ENCODE measurements at places on chromosomes 4 and X. TPM values are rescaled to one million over a fixed set of nuclear protein-coding genes. Genes with fewer than 3 reads are reported as not detected.

The STAG2 gene
- total RNA-seq = 94.9 TPM

DNA sequence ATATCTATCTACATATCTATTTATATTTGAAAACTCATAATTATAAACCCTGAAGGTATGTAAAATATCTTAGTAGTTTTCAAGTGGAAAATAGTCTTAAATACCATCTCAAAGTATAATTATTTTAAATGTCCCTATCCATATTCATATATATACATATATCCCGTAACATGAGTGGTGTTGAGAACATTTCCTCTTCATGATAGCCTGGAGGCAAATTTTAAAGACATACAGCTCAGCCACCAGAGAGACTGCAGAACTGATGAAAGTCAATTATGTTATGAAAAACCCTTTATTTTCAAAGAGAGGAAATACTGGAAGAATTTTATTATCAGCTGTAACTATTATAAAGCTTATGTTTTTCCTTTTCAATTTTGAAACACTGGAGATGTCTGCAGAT lies 1806.7 kb upstream of the PCDH7 start:
- no peak for DNase-seq
- no peaks in the 10 kb centered on the region for H3K4me1 ChIP-seq
- H3K4me3 ChIP-seq = no peak overlapping the region
- H3K27ac ChIP-seq = no peak overlapping the region
- peaks cover 1% of the 10 kb centered on the region for H3K27me3 ChIP-seq

DNA sequence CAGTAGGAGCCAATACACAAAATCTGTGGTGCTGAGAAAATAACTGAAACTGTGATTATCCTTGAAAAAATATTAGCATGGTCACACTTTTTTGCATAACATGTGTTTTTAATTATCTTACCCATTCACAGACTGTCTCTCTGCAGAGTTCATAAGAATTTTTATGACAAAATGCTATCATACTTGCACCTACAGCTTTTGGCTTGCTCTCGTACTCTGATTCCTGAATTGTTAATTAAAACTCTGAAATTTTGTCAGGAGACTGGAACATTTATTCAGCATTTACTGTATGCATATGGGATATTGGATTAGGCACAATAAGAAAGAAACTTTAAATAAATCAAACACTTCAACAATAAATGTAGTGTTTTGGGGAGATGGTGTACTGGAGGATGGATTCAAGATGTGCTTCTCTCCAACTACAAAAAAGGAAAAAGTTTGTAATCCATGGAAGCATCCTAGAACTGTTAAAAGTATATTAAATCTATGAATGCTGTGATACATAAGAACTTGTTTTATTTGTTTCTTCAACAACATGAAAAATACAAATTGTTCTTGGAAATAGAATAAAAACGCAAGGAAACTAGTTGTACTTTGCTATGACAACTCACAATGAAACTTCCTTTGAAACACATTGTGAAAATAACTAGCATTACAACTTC lies 260.5 kb downstream of the SPATA18 start:
- H3K4me1 ChIP-seq = no peaks in the 10 kb centered on the region
- no peak overlapping the region for H3K4me3 ChIP-seq
- DNase-seq = no peak
- H3K27me3 ChIP-seq = no peaks in the 10 kb centered on the region

The CT45A3 gene
- total RNA-seq = not detected

GRCh38 chr4:76208005-76208765 lies 5.4 kb downstream of the SCARB2 start:
- H3K27ac ChIP-seq = no peak overlapping the region
- no peaks in the 10 kb centered on the region for H3K27me3 ChIP-seq
- H3K36me3 ChIP-seq = no peaks in the 10 kb centered on the region
- H3K4me3 ChIP-seq = no peak overlapping the region
- no peak for DNase-seq

The QDPR gene
- 33.6 TPM for total RNA-seq

DNA sequence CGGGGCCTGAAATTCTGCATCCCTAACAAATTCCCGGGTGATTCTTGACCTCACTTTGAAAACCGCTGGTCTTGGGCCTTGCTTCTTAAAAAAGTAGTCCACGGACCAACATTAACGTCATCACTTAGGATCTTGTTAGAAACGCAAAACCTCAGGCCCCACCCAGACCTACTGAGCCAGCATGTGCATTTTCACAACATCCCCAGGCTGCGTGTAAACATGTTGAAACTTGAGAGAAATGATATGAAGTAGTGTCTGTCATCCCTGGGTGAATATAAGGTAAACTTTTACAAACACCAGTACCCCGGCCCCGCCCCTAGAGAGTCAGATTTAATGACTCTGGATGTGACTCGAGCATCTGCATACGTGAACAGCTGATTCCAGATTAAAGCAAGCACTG lies 33.7 kb downstream of the SORBS2 start:
- DNase-seq = no peak
- H3K27ac ChIP-seq = no peak overlapping the region
- H3K4me1 ChIP-seq = peaks cover 13% of the 10 kb centered on the region
- no peaks in the 10 kb centered on the region for H3K36me3 ChIP-seq
- H3K4me3 ChIP-seq = no peak overlapping the region

The CLTRN gene
- total RNA-seq = 0.99 TPM

GRCh38 chr4:125789023-125789422 lies 474.3 kb downstream of the FAT4 start:
- H3K27me3 ChIP-seq = no peaks in the 10 kb centered on the region
- DNase-seq = no peak
- H3K4me1 ChIP-seq = no peaks in the 10 kb centered on the region
- no peak overlapping the region for H3K27ac ChIP-seq

The C4orf50 gene
- 0.23 TPM for total RNA-seq

The IRS4 gene
- total RNA-seq = 13.4 TPM

DNA sequence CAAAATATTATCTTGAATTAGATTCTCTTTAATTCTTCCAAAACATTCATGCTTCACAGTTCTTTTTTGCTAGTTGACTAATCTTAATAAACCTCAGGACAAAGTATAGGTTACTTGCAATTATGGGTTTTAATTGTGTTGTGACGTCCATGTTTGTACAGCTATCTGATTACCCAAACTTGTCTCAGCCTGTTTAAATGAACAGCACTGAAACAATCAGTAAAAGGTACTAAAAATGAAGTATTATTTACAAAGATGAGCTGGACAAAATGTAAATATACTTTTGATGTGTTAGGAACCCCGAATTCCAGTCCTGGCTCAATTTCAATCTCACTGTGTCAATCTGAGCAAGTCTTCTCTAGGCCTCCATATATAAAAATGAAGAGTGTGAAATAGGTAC lies 57.4 kb upstream of the SLC6A14 start:
- H3K4me3 ChIP-seq = no peak overlapping the region
- H3K4me1 ChIP-seq = no peaks in the 10 kb centered on the region
- no peaks in the 10 kb centered on the region for H3K36me3 ChIP-seq
- H3K27me3 ChIP-seq = no peaks in the 10 kb centered on the region

DNA sequence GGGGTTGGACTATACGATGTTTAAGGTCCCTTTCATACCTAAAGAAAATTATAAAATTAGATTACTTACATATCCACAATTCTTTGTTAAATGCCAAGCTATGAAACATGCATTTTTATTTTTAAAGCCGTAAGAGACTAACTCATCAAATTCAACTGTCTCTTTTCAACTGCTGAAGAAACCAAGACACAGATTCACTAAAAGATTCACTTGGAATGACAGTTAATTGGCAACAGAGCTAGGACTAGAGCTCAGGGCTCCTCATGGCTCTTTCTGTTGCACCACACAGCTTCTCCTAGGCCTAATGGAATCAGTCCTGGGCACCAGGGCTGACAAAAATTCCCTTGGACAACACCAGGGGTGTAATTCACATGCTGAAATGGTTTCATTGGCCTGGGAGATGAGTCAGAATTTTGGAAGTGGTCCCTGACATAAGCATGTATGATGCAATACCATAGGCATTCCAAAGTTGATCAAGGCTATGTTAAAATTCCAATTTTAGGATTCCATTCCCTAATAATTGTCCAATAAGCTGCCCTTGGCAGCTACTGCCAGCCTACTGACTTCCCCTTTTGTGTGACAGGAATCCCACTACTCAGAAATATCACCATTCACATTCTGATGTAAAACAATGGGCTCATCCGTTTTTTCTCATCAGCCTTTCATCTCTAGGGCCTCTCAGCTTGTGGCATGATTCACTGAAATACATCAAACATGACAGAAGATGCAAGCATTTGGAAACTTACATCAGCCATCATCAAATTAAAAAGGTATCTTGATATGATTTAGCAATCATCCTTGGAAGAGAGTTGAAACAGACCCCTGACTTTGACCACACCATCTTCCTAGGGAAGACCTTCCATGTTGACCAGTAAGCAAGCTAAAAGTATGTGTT lies 54.2 kb downstream of the PLAC1 start:
- H3K4me1 ChIP-seq = peaks cover 7% of the 10 kb centered on the region
- no peaks in the 10 kb centered on the region for H3K27me3 ChIP-seq
- H3K36me3 ChIP-seq = no peaks in the 10 kb centered on the region
- H3K4me3 ChIP-seq = no peak overlapping the region
- no peak for DNase-seq

The F11 gene
- 0.99 TPM for total RNA-seq

The SLC25A14 gene
- 14.2 TPM for total RNA-seq

GRCh38 chr4:51845055-51845426 lies 2.1 kb downstream of the DCUN1D4 start:
- no peaks in the 10 kb centered on the region for H3K36me3 ChIP-seq
- no peak for DNase-seq
- H3K4me1 ChIP-seq = peaks cover 2% of the 10 kb centered on the region
- peak overlapping the region; percentile 49 for H3K4me3 ChIP-seq
- H3K27me3 ChIP-seq = peaks cover 4% of the 10 kb centered on the region

GRCh38 chr4:176319151-176319703 lies 539 bp upstream of the SPCS3 start:
- no peaks in the 10 kb centered on the region for H3K36me3 ChIP-seq
- H3K27me3 ChIP-seq = no peaks in the 10 kb centered on the region
- H3K4me1 ChIP-seq = no peaks in the 10 kb centered on the region
- H3K27ac ChIP-seq = peak overlapping the region; percentile 79

DNA sequence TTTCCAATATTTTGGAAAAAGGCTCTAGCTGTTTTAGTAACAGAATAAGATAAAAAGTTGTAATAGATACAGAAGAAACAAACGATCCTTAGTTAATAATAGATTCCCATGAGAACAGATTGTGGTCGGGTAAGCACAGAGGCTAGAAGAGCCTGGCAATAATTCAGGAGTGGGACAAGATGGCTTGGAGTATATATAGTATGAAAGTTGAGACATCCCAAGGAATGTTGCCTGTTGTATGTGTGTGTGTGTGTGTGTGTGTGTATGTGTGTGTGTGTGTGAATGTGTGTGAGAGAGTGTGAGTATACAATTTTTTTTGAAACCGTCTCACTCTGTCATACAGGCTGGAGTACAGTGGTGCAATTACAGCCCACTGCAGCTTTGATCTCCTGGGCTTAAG lies 150.7 kb downstream of the PDGFC start:
- H3K36me3 ChIP-seq = no peaks in the 10 kb centered on the region
- no peaks in the 10 kb centered on the region for H3K4me1 ChIP-seq
- no peaks in the 10 kb centered on the region for H3K27me3 ChIP-seq

The CT83 gene
- not detected for total RNA-seq

DNA sequence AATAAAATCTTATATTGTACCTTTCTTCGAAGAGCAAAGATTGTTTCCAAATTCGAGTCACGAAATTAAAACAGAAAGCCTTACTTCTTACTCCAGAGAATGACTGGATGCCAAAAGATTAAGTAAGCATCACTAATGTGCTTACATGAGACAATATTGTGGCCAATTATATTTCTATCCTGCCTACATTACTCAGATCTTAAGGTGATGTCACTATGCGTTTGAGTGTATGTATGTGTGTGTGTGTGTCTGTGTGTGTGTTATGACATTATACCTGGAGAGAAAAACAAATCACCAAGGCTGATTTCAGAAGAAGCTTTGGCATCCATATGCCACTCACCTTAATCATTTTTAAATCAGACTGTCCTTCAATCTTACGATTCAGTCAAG lies 556.3 kb downstream of the PPARGC1A start:
- no peak for DNase-seq
- H3K27ac ChIP-seq = no peak overlapping the region
- H3K4me1 ChIP-seq = no peaks in the 10 kb centered on the region
- no peak overlapping the region for H3K4me3 ChIP-seq

DNA sequence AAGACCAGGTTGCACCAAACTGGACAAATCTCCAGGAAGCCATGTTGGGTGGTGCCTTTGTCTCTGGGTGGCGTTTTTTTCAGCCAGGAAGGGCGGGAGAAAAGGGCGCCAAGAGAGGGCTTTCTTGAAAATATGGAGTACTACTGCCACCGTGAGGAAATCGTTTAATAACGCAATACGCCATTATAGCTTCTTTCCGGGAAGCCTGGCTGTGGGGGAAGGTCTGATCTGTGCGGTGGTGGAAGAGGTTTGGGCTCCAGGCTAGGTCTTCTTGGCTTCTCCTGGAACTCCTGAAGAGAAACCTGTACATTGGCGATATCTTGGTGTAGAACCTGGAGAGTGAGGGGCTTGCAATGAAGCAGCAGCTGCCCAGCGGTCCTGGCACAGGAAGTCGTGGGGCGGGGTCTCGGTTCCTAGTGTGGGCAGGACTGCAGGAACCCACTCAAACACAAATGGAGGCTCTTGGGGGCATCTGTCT lies 202.7 kb downstream of the OR13H1 start:
- DNase-seq = no peak
- H3K27me3 ChIP-seq = no peaks in the 10 kb centered on the region
- H3K4me3 ChIP-seq = no peak overlapping the region
- no peak overlapping the region for H3K27ac ChIP-seq
- H3K36me3 ChIP-seq = peaks cover 11% of the 10 kb centered on the region
- no peaks in the 10 kb centered on the region for H3K4me1 ChIP-seq

- no peak overlapping the region for H3K4me3 ChIP-seq
- no peak overlapping the region for H3K27ac ChIP-seq
- no peaks in the 10 kb centered on the region for H3K36me3 ChIP-seq
- H3K4me1 ChIP-seq = no peaks in the 10 kb centered on the region
- peaks cover 50% of the 10 kb centered on the region for H3K27me3 ChIP-seq
- DNase-seq = no peak
These were observed 79.2 kb downstream of the F11 start for GRCh38 chr4:186345184-186345583.

- no peaks in the 10 kb centered on the region for H3K36me3 ChIP-seq
- no peak overlapping the region for H3K4me3 ChIP-seq
- no peaks in the 10 kb centered on the region for H3K27me3 ChIP-seq
- no peak for DNase-seq
- no peak overlapping the region for H3K27ac ChIP-seq
- no peaks in the 10 kb centered on the region for H3K4me1 ChIP-seq
These were observed 50.7 kb downstream of the ANTXR2 start for GRCh38 chr4:80022282-80022681.

DNA sequence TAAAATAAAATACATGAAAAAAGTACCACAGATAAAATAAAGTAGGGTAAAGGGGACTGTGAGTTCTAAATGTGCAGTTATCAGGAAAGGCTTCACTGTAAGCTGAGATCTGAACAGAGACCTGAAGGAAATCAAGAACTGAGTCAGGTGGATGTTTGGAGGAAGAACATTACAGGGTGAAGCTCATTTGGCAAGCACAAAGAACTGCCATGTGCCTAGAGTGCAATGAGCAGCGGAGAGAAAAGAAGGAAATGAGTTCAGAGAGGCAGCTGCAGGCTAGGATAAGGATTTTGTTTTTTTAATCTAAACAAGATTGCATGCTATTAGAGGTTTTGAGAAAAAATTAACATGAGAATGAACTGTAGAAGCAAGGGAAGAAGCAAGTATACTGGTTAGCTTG lies 373.1 kb downstream of the STPG2 start:
- no peak for DNase-seq
- no peaks in the 10 kb centered on the region for H3K36me3 ChIP-seq
- H3K4me1 ChIP-seq = no peaks in the 10 kb centered on the region
- no peaks in the 10 kb centered on the region for H3K27me3 ChIP-seq

Data from H1 (cell line).